ENCODE measurements at places on chromosomes 3 and 15. TPM values are rescaled to one million over a fixed set of nuclear protein-coding genes. Genes with fewer than 3 reads are reported as not detected.

The PIERCE2 gene
- polyA plus RNA-seq = 2.4 TPM

The AADACL2 gene
- 1.4 TPM for polyA plus RNA-seq

The C3orf20 gene
- polyA plus RNA-seq = not detected

The PTH1R gene
- 26.4 TPM for polyA plus RNA-seq

The CAPN3 gene
- 6.3 TPM for polyA plus RNA-seq

The MYZAP gene
- polyA plus RNA-seq = 152 TPM

The LMAN1L gene
- 0.33 TPM for polyA plus RNA-seq

The DAPK2 gene
- polyA plus RNA-seq = 1.3 TPM

The MESP1 gene
- 0.91 TPM for polyA plus RNA-seq

The GORASP1 gene
- 61.6 TPM for polyA plus RNA-seq

The SV2B gene
- polyA plus RNA-seq = 1.2 TPM

The TMEM62 gene
- 12.7 TPM for polyA plus RNA-seq

- DNase-seq = no peak
Observed at GRCh38 chr15:32866454-32867312, 148.9 kb downstream of the GREM1 start.

DNA sequence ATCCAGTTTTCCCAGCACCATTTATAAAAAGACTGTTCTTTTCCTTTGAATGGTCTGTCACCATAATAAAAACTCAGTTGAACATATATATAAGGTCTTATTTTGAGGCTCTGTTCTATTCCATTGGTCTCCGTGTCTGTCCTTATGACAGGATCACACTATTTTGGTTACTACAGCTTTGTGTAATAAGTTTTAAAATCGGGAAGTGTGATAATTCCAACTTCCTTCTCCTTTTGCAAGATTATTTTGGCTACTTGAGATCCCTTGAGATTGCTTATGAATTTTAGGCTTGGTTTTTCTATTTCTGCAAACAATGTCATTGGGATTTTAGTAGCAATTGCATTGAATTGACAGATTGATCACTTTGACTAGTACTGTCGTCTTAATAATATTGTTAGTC, 35.7 kb downstream of the SACM1L start:
- DNase-seq = no peak

- no peak for DNase-seq
Observed at GRCh38 chr3:182083112-182083511, 371.4 kb downstream of the SOX2 start.

GRCh38 chr15:34691034-34691433, 63.8 kb downstream of the GJD2 start:
- DNase-seq = no peak

DNA sequence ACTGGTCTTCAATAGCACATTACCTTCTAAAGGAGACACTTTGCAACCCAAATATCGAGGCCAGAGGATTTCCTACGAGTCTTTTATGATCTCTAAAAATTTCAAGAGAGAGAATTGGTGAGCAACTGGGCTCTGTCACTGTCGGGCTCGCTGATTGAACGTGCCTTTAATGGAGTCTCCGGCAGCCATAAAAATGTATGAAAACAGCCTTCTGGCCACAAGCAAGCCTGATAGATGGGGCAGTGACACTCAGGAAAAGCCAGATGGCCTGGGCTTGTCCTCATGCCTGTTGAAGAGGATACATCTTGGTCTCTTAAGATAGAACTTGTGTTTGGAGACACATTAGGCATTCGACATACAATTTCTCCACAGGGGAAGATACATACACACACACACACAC, 419.5 kb upstream of the PROK2 start:
- no peak for DNase-seq

DNA sequence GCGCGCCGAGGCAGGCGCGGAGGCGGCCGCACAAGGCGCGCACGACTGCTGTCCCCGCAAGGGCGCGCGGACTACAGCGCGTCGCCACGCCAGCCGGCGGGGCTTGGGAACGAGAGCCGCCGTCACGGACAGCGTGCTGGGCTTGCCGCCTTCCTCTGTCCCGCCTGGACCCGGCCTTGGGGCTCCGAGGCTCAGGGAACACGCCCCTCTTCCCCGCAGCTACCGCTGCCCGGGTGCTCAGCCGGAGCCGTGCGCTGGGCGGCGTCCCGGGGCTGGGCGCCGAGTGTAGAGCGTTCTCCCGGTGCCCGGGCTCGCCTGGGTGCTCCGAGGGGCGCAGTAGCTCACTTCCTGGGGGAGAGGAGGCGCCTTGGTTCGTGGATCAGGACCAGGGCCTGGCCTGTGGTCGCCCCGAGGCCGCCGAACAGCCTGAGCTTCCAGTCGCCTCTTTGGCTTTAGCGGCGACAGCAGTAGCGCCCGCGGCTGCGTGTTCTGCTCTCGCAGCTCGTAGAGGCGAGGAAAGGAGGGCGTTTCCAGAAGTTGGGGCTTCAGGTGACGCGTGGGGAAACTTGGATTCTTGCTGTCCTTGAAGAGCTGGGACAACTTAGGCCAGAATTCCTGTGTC, 226.7 kb upstream of the C2CD4B start:
- DNase-seq = no peak

GRCh38 chr3:148036331-148036876, 627.2 kb downstream of the ZIC1 start:
- no peak for DNase-seq

DNA sequence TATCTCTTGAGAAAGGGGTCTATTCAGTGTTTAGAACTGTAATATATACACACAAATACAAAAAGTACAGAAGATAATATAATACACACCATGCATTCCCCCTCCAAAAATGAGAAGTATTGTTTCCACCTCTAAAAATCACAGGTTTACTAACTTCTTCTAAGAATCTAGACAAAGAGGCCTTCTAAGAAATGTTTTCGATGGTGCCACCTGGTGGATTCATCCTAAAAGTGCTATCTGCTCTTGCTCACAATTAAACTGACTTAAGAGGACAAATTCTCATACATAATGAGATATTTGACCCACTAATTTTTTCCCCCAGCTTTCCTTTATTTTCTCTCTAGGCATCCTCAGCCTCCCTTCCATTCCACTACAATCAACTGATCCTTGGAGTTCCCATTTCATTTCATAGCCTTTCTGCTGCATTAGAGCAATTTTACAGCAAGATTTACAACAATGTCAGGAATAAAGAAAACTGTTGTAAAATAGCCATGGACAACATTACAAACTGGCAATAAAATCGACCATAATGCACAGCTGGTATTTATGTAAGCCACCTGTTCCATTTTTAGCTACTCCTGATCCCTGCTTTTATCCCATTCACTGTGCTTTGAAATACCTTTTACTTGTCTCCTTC, 124.6 kb downstream of the ARRDC4 start:
- peak; percentile 31 for DNase-seq

- DNase-seq = no peak
Observed at GRCh38 chr15:60138397-60138968, 134.4 kb downstream of the FOXB1 start.

- no peak for DNase-seq
Observed at GRCh38 chr15:52050416-52050815, 31.4 kb downstream of the MAPK6 start.

DNA sequence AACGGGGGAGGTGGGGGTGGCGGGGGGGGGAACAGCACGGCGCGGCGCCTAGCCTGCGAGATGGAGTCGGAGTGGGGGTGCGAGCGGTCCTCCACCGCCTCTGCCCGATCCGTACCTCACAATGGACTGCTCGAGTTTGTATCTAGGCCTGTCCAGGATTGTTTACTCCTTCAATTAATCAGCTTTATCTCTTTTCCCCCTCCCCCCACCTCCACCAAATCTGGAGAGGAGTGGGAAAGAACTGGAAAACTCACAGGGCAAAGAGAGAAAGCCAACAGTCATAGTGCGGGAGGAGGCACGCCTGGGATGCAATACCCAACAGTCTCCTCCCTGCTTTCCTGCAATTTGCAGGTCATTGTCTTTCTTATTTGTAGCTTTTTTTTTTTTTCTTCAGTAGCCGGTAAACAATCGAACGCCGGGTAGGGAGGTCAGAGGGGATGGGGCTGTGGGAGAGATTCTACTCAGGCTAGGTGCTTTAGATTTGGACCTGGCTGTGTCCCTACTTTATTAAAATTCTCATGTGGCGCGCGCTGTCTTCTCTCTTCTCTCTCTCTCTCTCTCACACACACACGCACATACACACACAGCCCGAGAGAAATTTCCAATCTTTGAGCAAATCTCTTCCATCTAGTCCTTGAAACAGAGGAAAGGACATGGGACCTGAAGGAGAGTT, 6.9 kb upstream of the MEIS2 start:
- no peak for DNase-seq

DNA sequence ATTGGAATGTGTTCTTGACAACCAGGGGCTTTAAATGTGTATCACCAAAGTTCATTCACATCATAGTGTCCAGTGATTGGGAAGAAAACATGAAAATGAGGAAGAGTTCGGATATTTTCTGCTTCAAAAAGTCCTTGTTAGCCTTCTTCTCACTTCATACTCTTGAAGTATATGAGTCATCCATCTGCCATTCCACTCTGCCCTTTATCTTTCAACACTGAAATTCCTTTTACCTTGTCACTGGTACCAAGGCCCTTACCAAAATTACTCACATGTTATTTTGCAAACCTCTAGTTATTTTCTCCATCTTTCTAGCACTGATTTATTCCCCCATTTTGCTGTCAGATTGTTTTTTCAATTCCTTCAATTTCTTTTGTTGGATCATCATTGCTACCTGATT, 32.5 kb downstream of the OR5H15 start:
- no peak for DNase-seq

DNA sequence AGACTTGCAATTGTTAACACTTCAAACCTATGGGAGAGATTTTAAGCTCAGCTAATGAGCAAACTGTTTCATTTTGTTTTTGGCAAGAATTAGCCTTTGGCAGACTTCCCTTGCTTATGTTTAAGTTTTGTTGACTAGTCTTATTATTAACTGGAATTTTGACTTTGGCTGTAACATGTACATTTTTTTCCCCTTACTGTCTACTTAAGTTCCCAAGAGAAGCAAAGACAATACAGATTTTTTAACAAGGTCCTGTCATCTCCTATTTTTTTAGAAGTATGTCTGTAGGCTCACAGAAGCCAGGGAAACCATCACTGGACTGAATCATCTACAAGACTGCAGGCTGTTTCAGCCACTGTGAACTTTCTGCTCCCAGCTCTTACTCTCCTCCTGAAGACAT, 74.3 kb downstream of the DGKG start:
- no peak for DNase-seq

DNA sequence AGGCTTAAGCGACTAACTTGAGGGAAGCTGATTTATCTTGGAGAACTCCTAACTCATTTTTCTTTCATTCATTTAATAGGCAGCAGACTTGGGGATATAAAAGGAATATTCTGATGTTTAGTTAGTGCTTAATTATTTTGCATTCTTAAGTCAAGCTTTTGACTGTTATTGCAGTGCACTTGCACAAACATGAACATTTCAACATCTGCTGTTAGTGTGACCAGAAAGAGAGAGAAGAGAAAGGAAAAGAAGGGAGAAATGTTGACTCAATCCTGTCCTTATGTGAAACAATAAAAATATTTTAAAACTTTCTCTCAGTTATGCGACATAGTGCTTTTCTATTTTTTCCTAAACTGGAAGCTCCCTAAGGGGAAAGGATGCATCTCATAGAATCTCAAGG, 507.8 kb downstream of the LPP start:
- no peak for DNase-seq

DNA sequence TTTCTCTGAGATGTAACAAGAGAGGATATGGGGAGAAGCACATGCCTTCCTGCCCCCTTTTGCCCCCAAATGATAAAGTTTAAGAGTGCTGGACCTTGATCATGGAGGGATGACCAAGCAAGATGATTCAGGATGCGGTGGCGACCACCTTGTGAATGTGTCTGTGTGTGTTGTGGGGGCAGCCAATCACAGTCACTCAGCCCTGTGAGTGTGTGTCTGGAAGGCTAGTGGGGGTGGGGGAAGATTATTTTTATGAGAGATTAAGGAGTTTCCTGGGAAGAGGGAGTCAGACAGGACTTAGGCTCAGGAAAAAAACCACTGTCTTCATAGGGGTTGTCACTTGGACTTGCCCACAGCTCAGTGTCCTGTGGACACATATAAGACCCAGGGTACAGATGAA, 57.8 kb upstream of the KY start:
- DNase-seq = no peak

GRCh38 chr15:62929000-62929357, 113.6 kb upstream of the TPM1 start:
- DNase-seq = no peak

- DNase-seq = peak; percentile 25
Observed at GRCh38 chr3:114418724-114419543, 125.1 kb downstream of the TIGIT start.

DNA sequence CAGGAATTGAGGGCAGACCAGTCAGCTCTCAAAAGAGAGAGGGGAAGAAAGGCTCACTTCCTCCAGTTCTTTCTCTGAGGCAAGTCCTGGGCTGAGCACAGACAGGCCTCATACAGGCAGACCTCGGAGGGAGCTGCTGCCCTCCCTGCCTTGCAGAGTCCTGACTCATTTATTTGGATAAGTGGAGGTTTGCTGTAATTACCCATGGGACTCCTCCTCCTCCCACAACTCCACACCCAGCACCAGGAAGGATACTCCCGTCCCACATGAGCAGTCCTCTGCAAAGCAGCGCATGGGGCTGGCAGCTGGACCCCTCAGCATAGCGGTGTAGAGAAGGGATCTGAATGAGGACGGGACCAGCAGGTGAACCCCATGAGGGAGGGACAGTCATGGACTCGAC, 13.4 kb upstream of the SCN10A start:
- DNase-seq = no peak

- DNase-seq = no peak
Observed at GRCh38 chr3:128449111-128449638, 17.5 kb downstream of the DNAJB8 start.

DNA sequence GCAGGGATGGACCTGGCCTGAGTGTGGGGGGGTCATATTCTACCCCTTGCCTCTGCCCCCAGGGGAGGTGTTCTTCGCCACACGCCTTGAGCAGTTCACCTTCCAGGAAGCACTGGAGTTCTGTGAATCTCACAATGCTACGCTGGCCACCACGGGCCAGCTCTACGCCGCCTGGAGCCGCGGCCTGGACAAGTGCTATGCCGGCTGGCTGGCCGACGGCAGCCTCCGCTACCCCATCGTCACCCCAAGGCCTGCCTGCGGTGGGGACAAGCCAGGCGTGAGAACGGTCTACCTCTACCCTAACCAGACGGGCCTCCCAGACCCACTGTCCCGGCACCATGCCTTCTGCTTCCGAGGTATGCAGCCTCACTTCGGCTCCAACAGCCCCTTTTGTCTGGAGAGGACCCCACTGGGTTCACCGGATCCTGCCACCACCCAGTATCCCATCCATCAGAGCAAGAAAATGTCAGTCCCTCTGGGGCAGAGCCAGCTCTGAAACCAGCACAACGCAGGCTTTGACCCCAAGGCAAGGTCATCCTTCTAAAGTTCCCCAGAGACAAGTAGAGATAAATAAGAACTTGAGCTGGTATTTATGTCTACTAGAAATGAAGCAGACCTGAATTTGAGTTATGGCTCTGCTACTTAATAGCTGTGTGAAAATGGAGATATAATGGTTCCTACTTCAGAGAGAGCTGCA, 45.8 kb downstream of the HAPLN3 start:
- no peak for DNase-seq

DNA sequence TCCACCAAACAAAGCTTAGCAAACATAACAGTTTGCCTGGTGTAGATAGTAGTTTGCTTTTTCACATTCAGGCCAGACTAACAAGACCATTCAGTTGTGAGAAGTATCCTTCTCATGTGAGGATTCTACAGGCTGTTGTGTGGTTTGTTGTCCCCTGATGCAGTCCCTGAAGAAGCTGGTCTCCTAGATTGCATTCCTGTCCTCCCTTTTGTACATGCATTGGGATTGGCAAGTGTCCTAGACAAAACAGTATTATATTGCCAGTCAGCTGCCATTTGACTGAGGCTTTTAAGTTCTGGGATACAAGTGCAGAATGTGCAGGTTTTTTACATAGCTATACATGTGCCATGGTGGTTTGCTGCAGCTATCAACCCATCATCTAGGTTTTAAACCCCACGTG, 362.0 kb upstream of the IL12A start:
- no peak for DNase-seq

GRCh38 chr3:174340624-174341587, 518.2 kb upstream of the NAALADL2 start:
- DNase-seq = no peak

Measured in urinary bladder (tissue), 4 donors.